ENCODE measurements at places on chromosomes 7 and 10.

DNA sequence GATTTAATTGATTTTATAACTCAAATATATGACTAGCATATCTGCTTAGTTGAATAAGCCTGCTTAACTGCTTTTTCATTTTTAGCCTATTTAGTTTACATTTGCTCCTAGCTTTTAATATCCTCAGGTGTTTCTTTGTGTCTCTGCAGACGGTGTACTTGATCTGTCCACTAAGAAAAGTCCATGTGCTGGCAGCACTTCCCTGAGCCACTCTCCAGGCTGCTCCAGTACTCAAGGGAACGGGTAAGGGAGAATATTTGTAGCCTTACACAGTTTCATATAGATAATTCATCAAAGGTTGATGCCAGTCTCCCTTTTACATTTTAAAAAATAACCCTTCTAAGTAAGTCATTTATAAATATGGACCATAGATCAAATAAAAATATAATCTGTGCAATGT, 119.9 kb downstream of the LCOR start:
- no peak for DNase-seq

GRCh38 chr7:28627896-28628295, 215.6 kb downstream of the CREB5 start:
- DNase-seq = no peak

- DNase-seq = no peak
Measured at GRCh38 chr7:50262916-50263690, 41.4 kb upstream of the IKZF1 start.

DNA sequence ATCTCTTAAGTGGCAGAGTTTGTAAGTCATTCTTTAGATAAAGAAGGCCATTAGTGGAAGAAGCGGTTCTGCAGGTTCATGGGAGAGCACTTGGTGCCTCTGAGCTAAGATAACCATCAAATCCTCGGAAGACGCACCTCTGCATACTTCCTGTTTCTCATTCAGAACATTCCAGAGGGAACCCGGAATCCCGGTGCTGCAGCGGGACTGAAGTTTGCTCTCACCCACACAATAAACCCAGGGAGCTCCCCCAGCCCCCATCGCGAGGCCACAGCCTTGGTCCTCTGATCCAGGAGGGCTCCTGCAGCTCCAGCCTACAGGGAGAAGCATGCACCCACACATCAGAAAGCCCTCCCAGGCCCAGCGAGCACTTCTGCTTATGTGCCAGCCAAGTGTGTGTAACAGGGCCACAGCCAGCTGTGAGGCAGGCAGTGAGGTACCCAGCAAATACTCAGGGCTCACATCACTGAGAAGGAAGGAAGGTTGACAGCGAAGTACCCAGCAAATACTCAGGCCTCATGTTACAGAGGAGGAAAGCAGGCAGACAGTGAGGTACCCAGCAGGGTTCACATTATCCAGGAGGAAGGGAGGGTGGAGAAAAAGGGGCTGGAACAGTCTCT, 142.4 kb downstream of the DIP2C start:
- no peak for DNase-seq

DNA sequence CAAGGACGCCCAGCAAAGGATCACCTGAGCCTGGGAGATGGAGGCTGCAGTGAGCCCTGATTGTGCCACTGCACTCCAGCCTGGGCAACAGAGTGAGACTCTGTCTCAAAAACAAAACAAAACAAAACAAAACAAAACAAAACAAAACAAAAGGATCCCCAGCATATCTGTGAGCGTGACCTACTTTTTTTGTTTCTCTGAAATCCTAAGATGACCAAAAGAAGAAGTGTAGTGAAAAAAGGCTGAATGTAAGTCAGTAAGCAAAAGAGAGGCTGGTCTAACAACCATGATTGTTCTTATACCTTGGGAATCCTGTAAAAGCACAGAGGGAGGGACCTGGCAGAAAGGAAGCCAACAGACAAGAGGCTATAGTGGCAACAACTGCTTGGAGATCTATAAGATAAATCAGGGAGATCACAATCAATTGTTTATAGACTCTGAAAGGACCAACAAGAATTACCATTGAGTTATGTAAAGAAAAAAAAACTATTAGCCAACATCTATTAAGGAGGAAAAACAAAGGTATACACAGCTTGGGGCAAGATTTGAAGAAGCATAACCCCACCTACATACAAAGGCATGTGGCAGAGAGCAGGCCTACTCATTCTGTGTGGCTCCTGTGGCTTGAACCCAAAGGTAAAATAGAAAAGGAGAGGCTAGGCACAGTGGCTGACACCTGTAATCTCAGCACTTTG, 255.2 kb upstream of the KLF14 start:
- no peak for DNase-seq

DNA sequence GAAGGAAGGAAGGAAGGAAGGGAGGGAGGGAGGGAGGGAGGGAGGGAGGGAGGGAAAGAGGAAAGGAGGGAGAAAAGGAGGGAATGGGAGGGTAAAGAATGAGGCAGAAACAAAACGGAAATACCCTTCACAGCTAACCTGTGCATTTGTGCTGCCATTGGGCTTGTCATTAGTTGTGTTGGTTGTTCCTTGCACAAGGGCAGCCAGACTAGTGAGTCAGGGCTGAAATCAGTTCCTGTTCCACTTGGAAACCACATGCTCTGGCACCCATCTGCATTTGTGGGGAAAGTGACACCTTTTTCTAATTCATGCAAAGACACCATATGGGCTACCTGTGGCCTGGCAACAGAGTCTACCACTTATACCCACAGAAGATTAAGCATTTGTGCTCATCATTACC, 1004.0 kb upstream of the C7orf33 start:
- DNase-seq = no peak

- DNase-seq = no peak
Measured at GRCh38 chr10:47290338-47290737, 9.7 kb upstream of the GDF10 start.

GRCh38 chr7:50265968-50266634, 38.4 kb upstream of the IKZF1 start:
- DNase-seq = no peak

DNA sequence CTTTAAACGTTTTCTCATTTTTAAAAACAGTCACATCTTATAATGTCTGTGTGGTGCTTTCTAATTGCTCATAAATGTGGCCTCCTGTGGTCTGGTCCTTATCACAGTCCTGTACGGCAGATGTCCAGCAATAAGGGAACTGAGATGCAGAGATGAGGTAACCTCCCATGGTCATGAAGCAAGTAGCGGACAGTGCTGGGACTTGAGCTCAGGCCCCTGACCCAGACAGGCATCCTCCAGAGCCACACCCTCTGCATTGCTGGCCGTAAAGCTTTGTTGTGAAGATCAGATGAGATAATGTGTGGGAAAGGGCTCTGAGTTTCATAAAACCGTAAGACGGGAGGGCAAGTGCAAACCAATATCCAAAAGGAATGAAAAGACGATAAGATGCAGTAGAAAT, 48.2 kb downstream of the DYNC2I1 start:
- no peak for DNase-seq

GRCh38 chr7:157389951-157390730, 53.3 kb downstream of the DNAJB6 start:
- no peak for DNase-seq

GRCh38 chr10:77501152-77501845, 136.3 kb downstream of the KCNMA1 start:
- no peak for DNase-seq

DNA sequence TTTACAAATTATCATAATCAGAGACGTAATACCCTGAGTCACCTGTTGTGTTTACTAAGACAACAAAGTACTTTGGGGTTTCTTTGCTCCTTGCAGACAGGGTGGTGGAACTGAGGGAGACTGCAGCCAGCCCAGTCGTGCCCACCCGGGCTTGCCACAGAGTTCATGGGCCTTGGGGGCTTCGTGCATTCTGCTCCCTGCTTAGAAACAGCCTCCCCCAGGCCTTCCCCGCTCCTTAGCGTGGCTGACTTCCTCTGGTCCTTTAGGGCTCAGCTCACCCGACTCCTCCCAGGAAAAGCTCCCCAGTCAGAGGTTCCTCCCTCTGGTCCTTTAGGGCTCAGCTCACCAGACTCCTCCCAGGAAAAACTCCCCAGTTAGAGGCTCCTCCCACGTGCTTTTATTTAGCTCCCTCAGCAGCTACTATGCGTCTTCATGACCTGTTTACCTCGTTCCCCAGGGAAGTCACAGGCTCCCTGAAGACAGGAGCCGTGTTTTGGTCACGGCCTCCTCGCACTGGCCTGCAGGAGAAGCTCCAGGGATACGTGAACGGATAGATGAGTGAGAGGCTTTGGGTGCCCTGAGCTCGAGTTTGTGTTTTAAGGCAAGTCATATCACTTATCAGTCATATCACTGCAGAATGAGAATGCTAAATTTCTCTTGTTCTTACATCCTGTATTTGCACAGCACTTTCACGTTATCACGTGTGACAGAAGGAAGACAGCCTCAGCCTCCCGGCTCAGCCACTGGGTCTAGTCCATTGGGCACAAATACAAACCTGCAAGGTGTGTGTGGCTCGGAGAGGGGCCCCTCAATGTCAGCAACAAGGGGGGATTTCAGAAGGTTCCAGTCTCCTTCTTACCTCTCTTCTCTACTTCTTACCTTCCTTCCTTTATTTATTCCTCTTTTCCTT, 52.7 kb upstream of the VIPR2 start:
- no peak for DNase-seq

- DNase-seq = no peak
Measured at GRCh38 chr10:119286983-119287633, 79.7 kb downstream of the GRK5 start.

GRCh38 chr10:63664341-63664885, 143.2 kb downstream of the REEP3 start:
- DNase-seq = no peak

- DNase-seq = no peak
Measured at GRCh38 chr10:86486856-86487255, 34.7 kb downstream of the WAPL start.

- DNase-seq = no peak
Measured at GRCh38 chr7:41459183-41459582, 243.7 kb downstream of the INHBA start.

GRCh38 chr10:18100669-18101068, 39.6 kb upstream of the CACNB2 start:
- DNase-seq = no peak

DNA sequence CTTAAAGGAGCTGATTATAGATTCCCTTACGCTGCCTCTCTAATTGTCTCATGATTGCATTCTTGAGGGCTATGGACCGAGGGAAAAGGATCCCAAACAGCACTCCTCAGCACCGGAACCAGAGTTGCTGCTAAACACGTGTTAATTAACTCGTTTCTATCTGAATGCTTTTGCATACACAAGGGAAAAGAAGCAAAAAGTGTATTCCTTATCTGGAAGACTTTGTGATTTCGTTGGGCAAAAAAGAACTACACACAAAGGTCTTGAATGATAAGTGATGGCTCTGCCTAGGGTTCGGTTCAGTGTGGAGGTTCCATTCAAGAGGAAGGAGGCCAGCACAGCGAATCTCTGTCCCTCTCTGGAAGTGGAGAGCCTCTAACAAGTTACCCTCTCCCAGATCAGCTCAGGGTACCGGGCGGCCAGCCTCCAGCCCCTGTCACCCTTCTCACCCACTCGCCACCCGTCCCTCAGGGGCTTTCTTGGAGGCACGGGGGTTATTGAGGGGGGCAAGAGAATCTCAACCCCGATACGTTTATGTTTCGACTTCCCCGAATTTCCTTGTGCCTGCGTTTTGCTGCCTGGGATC, 515 bp upstream of the SLC4A2 start:
- DNase-seq = no peak

Data from stimulated activated CD8-positive, alpha-beta memory T cell treated with anti-CD3 and anti-CD28 coated beads, Interleukin-2, amount 100 ng/mL, for 1 hour (primary cell).